Lower leg skin (tissue), 4 donors: ENCODE measurements at places on chromosomes 12 and 14. TPM values are rescaled to one million over a fixed set of nuclear protein-coding genes. Genes with fewer than 3 reads are reported as not detected.

Gene DLGAP5
- 1.3 TPM for total RNA-seq

Gene SLC2A13
- 13.7 TPM for total RNA-seq

Gene PPP2R5E
- 16.2 TPM for total RNA-seq

GRCh38 chr14:54117396-54117795 is 160.8 kb upstream of the BMP4 start:
- DNase-seq: no peak

DNA sequence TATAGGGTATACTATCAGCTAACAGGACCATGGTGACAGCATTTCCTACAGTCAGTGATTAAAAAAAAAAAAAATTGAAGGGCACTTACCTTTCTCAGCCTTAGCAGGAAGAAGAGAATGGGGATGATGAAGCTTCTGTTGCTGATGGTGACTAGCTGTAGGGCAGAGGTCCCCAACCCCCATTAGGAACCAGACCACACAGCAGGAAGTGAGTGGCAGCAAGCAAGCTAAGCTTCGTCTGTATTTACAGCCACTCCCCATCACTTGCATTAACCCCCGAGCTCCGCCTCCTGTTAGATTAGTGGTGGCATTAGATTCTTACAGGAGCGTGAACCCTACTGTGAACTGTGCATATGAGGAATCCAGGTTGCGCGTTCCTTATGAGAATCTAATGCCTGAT is 91.3 kb upstream of the USP44 start:
- DNase-seq: no peak

DNA sequence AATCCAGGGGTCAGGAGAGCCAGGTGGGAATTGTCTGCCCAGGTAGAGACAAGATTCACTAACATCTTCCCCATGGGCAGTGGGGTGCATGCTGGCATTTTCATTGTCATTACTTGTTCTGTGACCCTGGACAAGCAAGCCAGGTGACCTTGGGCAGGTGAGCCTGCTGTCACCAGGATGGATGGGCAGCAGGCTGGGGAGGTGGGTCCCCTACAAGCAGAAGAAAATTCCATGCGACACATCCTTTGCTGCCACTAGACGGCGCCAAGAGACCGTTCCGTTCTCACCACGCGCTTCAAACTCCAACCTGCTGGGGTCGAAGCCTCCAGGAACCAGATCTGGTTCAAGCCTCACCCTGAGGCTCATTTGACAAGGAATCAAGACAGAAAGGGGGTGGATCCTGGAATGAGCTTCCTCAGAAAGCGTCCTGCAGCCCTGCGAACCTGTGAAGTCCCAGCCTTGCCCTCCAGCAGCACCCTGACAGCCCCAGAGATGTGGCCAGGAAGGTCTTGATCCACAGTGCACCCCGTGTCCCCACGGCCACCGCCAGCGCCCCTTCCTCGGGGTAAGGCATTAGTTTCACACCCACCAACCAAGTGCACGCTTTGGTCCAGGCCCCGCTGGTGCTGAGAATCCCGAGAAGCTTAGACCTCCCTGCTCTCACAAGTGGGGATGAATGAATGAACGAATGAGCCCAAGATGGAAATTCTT is 3.2 kb upstream of the DYNC1H1 start:
- peak; percentile 94 for DNase-seq

DNA sequence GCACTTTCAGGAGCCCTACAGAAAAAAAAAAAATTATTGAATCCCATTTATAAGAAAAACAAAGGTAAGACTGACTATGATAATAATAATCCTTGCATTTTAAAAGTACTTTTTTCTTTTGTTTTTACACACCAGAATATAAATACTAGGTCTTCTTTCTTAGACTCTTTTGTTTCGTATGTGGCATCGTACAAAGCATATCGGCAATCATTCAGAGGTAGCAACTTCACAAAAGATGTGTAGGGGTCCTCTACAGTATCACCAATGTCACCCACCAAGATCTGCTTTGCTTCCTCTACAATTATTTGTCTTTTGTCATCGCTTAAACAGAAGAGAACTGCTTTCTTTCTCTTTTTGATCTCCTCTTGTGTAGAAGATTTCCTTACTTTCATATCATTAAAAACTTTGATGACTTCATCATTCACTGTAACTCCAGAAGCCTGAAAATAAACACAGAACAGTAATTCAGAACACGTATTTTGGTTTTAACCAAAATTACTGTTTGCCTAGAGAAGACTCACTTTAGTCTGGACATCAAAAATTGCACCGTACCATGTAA is 1.2 kb downstream of the CFL2 start:
- no peak for DNase-seq

- no peak for DNase-seq
Observed at GRCh38 chr14:71754422-71755095, 177.7 kb upstream of the RGS6 start.

- DNase-seq: no peak
Observed at GRCh38 chr12:89597770-89598169, 71.9 kb upstream of the POC1B start.

GRCh38 chr14:54815016-54815415 is 87.6 kb downstream of the GCH1 start:
- no peak for DNase-seq

DNA sequence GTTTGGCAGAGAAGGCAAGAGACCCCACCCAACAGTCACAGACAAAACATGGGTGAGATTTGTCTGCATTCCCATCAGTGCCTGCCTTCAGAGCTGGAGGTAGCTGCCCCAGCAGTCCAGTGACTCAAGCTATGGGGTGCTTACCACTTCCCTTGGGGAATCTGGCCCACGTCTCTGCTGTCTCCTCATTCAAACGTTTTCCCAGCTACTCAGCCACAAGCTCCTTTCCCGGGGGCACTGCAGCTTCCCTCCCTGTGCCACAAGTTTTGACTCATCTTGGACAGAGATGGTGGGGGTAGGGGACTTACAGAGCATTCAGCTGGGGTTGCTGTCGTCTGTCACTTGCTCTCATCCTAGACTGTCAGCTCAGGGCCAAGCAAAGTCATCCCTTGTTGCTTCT is 66.6 kb downstream of the FBXL14 start:
- peak; percentile 52 for DNase-seq

- no peak for DNase-seq
Observed at GRCh38 chr12:119630962-119631550, 36.9 kb upstream of the PRKAB1 start.

DNA sequence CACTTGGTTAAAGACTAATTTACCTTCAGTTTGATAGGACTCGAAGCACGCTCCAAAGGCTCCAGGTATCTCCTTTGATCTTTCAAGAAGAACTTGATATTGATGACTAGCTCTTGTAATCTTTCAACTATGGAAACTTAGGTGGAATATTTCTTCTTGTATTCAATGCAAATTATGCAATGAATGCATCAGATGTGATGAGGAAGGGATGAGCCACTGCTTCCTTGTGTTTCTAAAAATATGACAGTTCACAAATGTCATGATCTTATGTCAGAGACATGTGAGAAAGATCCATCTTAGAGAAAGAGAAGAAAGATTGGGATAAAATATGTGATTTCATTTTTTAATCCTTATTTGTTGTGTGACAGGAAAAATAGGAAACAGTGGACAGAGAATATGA is 9.9 kb downstream of the RNASE9 start:
- DNase-seq: no peak

DNA sequence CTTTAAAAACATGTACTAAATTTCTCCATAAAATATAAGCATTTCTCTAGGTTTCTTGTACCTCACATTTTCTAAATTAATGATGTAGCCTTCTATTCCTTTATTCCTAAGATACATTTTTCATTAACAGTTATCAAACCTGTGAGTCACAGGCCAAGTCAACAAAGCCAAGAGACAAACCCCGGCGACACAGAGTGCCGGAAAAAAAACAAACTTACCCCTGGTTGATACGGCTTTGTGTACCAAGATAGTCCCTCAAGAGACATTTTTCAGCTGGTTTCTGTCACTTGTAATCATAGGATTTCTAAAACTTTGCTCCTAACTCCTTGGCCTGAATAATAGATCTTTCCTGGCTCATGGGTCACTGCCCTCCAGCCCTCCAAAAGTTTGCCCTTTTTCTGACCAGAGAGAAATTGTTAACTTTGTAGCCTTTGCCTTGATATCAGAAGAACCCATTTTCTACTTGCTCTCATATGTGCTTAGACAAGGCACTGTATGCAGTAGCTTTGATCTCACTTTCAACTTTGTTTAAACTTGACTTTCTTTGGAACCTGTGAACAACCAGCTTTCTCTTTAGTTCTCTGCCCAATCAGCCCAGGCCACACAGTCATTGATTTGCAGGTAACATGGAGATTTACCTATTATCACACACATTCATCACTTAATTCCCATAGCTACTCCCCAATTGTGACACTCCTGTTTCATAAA is 172.2 kb downstream of the PRKD1 start:
- DNase-seq: no peak

- DNase-seq: no peak
Observed at GRCh38 chr12:26233631-26234030, 38.3 kb downstream of the SSPN start.

GRCh38 chr12:24902511-24903328 is 46.2 kb downstream of the BCAT1 start:
- DNase-seq: no peak

- no peak for DNase-seq
Observed at GRCh38 chr12:128715485-128715884, 108.3 kb downstream of the SLC15A4 start.

DNA sequence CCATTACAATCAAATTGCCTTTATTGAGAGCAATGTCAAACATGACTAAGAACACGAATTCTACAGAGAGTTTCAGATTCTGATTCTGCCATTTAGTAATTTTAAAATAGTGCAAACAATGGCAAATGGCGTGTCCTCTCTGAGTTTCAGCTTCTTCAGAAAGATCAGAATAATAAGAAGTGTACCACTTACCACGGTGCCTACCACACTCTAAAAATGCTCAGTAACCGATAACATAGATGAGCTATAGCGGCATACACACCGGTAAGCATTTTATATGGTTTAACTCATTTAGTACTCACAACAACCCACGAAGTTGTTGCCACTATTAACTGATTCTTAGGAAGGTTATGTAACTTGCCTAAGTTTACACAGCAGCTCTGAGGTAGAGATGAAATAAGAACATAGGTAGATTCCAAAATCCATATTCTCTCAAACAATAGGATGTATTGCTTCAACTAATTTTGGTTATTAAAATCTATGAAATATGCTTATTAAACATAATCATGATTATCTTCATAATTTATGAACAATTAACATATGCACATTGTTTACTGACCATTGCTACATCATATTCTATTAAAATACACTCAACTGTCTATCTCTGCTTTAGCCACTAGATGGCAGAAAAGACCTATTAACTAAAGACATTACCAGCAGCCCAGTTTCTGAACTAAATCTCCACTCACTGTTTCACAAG is 38.3 kb downstream of the SLC6A15 start:
- DNase-seq: no peak
